ENCODE measurements at places on chromosomes 5 and 9.

GRCh38 chr5:171494452-171495121 is 75.1 kb downstream of the FGF18 start:
- peak; percentile 86 for DNase-seq

GRCh38 chr9:124332361-124333202 is 74.8 kb downstream of the NEK6 start:
- DNase-seq, result peak; percentile 84

- no peak for DNase-seq
Measured at GRCh38 chr5:14168793-14169262, 25.7 kb downstream of the TRIO start.

GRCh38 chr5:172640822-172641358 is at the start of gene NEURL1B:
NEURL1B (plus strand) TSS chr5:172641263; CDS start chr5:172641407, 144 bp downstream.
- peak; percentile 88 for DNase-seq

DNA sequence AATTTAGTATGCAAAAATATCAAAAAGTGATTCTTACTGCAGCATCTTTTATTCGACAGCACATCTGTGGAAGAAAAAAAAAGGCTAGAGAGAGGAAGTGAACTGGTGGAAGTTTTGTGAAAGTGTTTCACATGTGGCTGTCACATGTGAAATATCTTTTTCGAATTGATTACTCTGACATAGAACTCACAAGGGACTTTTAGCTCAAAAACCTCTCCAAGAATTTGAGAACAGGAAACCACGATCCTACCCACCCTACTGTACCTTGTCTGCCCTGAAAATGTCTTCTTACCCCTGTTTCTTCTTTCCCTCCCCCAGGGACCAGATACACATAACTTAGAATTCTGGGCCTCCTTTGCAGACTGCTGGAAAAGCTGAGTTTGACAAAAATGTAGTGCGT is 106.5 kb upstream of the PRRC1 start:
- no peak for DNase-seq

GRCh38 chr9:95669253-95669652 is 152.5 kb upstream of the PTCH1 start:
- no peak for DNase-seq

GRCh38 chr5:3993856-3994473 is 398.3 kb downstream of the IRX1 start:
- no peak for DNase-seq

GRCh38 chr5:155598552-155598951 is 585.0 kb downstream of the KIF4B start:
- no peak for DNase-seq

DNA sequence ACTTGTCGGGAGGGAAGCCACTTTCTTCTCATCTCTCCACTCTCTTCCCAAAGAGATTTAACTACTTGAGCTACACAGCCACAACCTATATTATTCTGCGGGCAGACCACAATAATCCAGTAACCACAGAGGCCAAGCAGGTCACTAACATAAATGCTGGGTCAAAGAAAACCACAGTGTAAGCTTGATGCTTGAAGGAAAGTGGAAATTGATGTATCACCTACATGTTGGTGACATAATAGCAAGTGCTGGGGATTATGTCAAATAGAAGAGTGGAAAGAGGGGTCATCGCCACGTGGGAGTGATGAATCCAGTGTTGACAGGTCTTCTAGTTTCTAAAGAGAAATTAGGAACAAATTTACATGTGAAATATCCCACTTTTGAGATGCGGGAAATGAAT is 40.9 kb downstream of the RFK start:
- DNase-seq, result no peak

DNA sequence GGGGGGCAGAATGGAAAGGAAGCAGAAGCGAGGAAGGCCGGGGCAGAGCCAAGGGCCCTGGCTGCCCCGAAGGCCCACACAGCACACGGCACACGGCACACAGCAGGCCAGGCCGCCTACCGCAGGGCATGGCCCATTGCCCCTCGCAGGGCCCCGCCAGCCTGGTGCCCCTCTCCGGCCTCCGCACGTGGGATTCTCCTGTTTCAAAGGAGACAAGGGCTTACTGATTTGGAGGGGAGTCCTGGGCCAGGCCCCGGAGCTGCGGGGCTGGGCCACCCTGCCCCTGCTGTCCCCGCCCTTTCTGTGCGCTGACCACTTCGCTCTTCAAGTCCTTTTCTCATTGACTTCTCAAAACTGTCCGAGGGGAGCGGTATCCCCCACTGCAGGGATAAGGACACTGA is 7.7 kb upstream of the PHYKPL start:
- no peak for DNase-seq

DNA sequence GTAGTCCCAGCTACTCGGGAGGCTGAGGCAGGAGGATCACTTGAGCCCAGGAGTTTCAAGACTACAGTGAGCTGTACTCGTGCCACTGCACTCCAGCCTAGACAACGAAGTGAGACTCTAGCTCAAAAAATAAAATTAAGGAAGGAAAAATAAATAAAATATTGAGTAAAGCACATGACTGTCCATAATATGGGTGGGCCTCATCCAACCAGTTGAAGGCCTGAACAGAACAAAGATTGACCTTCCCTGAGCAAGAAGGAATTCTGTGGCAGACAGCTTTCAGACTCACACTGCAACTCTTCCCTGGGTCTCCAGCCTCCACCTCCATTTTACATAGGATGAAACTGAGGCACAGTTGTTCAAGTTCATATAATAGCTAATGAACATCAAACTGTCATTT is 72.3 kb downstream of the RAD23B start:
- no peak for DNase-seq

- peak; percentile 21 for DNase-seq
Measured at GRCh38 chr9:93126151-93126781, 7.8 kb downstream of the NINJ1 start.

DNA sequence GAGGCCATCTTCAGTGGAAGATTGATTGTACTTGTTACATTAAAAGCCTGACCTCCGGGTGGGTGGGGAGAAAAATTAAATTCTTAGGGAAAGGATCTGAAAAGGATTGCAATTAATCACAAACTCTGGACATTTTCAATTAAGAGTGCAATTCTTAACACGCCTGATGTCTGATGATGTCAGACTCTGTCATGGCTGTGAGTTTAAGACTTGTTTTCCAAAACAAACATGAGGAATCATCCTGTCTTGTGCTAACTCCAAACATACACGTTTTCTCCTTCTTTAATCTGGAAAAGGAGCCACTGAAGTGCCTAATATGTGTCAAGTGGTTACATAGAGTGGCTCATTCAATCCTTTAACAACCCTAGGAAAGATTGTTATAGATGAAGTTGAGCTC is 60.4 kb upstream of the SMIM23 start:
- no peak for DNase-seq

DNA sequence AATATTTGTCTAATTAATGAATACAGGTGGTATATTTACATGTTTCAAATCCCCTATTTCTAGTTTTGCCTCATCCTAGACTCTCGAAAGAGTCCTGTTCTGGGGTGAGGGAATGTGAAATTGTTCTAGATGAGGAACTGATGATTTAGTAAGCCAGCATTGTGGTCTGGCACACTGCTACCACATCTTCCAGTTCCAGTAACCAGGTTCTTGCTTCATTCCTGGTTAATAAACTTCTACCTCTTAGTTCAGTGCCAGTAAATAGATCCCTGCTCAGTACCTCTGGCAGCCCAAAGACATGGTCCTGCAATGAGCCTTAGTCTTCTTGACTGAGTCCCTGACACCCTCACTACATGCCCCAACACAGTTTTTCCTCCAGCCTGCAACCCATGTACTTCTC is 207.7 kb downstream of the SREK1 start:
- DNase-seq, result no peak

DNA sequence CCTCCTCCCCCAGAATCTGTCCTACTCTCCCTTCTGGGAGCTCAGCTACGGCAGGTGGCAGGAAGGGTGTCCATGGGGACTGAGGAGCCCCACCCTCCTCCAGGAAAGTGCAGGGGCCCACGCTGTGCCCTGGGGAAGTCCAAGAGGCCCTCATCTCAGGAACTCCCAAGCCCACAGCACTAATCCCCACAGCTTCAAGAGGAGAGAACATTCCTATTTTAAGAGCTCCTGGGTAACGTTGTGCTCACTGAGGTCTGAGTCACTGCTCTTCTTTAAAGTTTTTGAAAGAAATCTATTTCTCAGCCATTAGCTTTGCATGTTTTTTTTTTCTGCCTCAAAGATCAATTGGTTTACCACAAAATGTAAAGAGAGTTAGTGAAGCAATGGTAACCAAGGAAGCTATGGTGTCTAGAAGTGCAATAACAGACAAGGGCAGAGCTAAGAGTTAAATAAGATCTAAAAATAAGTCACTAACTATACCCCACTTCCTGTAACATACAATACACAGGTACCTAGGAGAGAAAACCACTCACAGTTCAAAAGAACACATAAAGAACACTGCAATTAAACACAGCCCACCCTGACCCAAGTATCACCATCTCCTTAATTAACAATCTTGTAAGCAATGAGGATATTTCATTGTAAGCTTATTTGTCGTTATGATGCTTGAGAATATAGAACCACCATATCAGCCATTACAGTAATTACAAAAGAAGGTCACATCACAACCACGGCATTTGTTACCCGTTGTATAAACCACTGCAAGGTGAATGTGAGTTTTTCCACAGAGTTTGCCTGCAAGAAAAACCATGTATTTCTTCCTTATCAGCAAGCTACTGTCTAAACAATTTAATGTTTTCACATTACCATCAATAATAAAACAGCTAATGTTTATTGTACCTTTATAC is 382.3 kb upstream of the SLC30A5 start:
- DNase-seq, result no peak

GRCh38 chr9:37283730-37284325 is 138.7 kb upstream of the GRHPR start:
- no peak for DNase-seq

DNA sequence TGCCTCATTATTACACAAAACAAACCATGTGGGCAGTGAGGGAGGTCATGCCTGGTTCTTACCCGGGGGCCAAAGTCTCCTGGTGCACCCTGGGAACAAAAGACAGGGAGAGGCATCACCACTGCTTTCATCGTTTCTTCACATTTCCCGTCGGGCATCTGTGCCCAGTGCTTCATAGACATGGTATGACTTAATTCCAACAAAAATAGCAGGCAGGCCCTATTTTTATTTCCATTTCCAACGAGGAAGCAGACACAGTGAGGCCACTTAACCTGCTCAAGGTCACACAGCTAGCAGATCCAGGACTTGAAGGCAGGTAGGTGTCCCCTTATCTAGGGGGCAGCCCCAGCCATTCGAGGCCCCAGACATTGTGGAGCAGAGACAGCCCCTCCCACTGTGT is 34.6 kb upstream of the PHYKPL start:
- no peak for DNase-seq

DNA sequence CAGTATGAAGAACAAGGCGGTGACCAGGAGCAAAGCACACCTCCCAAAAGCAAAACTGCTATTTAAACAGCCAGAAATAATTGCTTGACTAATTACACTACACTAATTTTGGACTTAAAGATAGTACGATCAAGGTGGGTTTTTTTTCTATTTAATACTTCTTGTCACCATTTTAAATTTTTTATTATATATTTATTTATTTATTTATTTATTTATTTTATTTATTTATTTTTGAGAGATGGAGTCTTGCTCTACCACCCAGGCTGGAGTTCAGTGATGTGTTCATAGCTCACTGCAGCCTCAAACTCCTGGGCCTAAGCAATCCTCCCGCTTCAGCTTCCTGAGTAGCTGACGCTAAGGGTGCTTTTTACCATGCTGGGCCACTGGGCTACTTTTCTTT is 146.2 kb upstream of the IRX1 start:
- DNase-seq, result no peak

GRCh38 chr9:83622433-83622938 is 457 bp upstream of the IDNK start:
- peak; percentile 86 for DNase-seq

DNA sequence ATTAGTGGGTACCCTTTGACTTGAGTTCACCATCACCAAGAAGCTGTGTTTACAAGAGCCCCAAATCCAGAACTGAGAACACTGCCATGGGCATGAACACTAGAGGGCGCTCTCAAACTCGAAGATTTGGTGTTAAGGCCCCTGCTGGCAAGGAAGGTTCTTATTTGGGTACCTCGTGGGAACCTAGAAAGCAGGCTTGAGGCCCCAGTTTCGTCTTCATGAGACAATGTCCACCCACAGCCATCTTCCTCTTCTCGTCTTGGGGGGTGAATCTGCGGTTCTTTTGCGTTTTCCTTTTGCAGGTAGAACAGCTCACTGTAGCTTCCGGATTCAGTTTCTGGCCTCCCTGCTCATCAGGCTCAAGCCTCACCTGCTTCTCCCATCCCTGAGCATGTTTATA is 184.0 kb downstream of the SEMA5A start:
- DNase-seq, result no peak

GRCh38 chr5:52702877-52703276 is 84.8 kb upstream of the ITGA1 start:
- DNase-seq, result no peak

- peak; percentile 69 for DNase-seq
Measured at GRCh38 chr9:134895908-134896833, 15.6 kb downstream of the FCN2 start.

DNA sequence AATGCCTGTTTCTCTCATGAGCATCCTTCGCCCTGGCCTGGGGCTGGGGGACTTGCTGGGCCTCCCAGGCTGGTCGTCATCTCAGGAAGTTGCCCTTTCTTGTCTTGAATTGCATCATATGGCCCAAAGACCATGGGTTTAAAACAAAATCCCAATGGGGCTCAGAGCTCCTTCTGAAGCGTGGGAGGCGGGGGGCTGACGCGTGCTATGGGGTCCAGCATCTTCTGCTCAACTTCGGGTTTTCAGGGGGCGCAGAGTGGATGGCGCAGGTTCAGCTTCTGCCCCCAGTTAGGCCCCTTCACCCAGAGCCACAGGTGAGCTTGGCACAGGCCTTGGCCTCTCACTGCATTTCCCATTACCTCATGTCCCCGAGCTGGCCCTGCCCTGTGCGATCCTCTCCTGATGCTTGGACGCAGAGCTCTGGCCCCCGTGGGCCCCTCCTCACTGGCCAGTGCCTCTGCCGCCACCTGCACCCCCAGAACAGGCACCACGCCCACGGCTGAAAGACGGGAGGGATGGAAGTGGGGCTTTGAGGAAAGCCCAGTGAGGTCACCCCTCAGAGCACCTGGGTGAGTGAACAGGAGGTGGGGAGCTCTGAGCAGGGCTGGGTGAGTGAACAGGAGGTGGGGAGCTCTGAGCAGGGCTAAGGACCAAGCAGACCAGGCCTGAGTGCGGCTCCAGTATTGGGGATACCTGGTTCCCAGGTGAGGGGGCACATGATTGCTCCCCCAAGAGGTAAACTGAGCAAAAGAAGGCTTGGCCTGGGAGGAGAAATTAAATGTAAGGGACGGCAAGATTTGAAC is 56.0 kb downstream of the TRIP13 start:
- no peak for DNase-seq

GRCh38 chr5:42691413-42691937 is 65.1 kb upstream of the CCDC152 start:
- DNase-seq, result no peak

DNA sequence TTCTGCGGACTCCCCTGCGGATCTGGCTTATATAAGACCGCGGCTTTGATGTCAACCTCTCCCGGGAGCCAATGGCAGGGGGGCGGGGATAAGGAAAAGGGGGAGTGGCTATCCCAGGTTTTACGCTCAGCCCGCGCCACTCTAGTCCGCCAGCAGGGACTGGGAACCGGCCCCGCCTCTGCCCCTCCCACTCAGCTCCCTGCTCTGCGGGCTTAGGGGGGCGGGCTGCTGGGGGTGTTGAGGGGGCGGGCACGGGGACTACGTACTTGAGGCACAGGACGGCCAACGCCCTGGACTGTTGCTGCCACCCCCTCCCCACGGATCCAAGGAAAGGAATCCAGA is at the start of gene HAND1:
Gene HAND1 (minus strand): TSS at position 4 of the 342 bp plus-strand sequence. CDS start 219 bp downstream, outside the sequence.
- DNase-seq, result no peak
